GM12892 (cell line): ENCODE measurements at places on chromosomes 6 and 20.

DNA sequence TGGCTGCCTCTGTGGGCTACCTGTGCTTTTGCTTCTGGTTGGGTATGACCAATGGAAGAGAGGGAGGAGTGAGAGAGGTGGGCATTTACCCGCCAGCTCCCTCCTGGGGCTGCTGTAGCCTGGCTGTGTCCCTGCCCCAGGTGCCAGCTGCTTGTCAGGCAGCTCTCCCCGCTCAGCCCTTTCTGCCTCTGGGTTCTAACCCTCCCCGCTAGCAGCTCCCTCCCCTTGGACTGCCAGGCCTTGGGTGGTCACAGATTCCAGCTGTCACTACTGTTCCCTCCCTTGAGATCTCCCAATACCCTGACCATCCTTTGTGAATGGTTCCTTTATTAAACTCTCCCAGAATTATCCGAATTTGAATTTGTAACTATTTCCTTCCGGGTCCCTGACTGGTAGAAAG lies 95.5 kb upstream of the RNF24 start:
- no peak for DNase-seq

DNA sequence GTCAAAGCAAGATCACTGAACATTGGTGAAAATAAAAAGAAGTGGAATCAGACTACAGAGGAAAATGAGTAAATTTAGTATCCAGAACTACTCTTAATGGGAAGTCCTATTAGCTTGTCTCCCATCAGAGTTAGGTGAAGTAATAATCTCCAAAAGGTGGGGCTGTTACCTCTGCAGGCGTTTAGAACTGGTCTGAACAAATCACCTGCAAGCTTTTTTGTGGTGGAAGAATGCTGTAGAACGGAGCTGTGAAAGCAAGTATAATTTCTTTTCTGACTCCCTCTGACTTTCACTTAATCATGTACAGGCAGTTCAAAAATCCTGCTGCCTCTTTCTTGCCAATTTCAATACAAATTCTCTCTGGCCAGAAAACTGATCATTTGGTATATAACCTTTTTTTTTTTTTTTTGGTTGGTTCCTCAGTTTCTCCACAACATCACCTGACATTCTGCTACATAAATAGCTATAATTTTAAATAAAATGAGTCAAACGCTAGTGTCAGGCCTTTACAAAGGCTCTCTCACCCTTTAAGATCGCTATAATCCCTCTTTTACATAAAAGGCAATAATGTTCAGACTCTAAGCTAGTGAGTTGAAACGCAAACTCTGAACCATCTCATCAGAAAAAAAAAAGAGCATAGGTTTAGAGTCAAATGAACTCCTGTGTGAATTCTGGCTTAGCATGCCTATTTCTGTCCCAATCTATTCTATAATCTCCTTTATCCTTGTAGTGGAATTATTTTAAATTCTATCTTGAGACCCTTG lies 38.8 kb downstream of the CITED2 start:
- DNase-seq, result no peak

DNA sequence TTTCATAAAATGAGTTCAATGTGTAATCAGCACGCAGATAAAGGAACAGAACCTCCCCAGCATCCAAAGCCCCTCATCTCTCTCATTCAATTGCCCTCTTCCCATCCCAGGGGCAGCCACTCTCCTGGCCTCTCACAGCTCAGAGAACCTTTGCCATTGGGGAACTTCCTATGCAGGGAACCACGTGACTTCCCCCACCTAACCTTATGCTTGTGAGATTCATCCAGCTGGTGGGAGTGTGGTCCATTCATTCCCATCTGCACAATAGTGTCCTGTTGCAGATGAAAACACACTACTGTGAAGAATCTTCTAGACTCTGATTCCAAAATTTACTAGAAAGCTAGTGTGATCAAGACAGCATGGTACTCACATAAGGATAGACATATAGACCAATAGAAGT lies 299.3 kb downstream of the CDH4 start:
- DNase-seq, result no peak

DNA sequence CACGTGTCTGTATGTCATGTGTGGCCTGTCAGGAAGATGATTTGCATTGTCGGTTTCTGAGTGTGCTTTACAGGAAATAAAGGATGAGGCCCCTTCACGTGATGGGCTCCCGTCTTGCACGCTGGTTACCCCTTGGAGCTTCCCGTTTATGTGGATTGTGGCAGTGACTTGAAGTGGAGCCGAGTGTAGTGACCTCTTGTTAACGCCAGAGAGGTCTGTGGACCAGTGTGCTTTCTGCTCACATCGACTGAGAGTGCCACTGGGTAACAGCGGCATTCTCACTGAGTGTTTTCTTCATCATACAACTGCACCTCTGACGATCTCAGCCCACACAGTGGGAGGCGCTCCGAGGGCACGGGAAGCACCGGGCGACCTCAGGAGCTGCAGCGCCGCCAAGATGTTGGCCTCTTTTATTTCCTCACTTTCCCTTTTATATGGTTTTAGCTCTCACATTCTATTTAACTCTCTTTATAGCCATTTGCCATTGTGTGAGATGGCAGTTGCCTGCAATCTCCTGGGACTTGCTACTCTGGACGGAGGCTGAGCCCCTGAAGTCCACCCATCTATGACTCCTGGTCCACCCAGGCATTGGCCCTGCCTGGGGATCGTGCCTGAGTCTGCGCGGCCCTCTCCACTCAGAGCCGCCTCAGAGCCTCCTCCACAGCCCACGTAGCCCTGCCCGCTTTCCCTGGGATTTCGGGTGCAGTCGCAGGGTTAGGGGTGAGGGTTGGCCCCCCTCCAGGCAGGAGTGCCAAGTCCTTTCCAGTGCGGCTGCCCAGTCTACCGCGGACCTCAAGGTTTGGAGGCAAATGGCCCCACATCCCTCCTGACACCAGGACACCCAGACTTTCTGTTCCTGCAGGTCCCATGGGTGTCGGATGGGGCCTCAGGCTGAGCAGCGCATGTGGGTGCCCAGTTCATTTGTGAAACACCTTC lies 238.9 kb downstream of the ERMARD start:
- DNase-seq, result no peak

- no peak for DNase-seq
Measured at GRCh38 chr6:32796848-32797776, 19.7 kb downstream of the HLA-DOB start.

- DNase-seq, result no peak
Measured at GRCh38 chr20:54843865-54844264, 368.5 kb downstream of the DOK5 start.

GRCh38 chr6:151058021-151058733 lies 181.6 kb upstream of the AKAP12 start:
- no peak for DNase-seq

DNA sequence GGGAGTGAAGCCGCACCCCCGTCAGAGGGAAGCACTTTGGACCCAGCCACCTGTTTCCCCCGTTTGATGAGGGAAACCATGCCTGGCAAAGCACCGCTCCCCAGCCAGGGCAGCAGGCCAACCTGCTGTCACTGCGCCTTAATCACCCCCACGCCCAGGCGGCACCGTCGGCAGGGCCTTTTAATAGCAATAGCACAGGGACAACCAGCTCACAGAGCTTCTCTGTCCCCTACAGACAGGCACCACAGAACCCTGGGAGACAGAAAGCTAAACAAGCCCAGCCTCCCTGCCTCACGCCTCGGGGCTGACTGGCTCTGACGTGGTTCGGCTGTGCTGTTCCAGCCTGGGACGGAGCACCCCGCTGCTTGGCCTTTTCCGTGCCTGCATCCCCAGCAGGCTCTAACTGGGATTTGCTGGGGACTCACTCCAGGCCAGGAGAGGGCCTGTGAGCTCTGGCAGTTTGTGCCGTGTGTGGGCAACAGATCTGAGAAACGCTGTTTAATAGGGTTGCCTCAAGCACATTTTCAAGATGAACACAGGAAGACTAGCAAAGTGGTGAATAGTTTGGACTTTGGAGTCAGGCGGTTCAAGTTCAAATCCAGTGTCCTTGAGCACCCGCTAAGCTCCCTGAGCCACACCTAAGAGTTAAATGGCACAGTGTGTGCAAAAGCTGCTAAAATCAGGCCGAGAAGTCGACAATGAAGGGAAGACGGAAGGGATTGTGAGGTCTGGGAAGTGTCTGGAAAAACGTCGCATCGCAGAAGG lies 223.8 kb downstream of the NRN1 start:
- DNase-seq, result no peak

DNA sequence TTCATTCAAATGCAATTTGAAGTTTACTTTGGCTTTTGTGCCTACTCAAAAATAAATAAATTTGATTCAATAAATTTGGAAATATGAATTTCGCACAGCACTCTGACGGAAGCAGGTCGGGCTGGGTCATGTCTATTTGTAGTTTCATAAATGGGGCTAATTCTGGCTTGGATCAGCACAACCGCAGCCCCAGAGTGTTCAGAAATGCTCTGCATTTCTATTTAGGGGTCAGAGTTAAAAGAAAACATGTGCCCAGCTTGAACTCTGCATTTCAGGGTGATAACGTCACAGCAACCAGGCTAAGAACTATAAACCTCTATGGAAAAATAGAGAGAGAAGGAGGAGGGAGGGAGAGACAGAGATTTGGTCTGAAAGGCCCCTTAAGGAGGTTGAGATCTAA lies 480.9 kb upstream of the NOX3 start:
- DNase-seq, result no peak

GRCh38 chr20:35007413-35007812 lies 51.7 kb downstream of the MYH7B start:
- no peak for DNase-seq

DNA sequence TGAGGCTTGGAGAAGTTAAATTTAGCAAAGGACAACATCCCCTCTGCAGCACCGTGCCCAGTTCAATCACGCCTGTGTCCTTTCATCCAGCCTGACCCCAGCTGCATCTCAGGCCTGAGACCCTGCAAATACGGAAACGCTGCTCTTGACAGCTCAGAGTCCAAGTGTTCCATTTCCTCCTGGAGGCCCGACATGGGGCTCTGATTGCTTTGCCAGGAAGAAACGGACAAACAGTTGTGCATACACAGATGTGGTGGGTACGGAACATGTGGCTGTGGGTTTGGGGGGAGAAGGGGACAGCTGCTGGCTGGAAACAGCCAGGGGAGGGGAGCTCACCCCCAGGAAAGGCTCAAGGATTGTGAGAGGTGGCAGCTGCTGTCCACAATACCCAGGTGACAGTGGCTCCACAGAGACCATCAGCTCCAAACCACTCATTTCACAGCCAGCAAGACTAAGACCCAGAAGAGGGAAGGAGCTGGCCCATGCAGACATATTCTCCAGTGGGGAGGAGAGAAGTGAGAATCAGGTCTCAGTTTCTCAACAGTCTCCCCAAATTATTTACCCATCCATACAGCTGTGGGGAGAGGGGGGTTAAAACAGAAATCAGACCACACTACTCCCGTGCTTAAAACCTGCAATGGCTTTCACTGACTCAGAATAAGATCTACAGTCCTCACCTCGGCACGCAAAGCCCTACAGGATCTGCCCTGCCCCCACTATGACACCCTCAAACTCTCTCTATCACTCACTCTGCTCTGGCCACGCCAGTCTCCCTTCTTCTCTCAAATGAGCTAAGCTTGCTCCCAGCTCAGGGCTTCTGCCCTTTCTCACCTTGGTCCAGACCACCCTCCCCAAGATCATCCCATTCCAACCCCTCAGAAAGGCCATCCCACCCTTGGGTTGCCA lies 89.1 kb downstream of the PREX1 start:
- DNase-seq, result no peak

- peak; percentile 51 for DNase-seq
Measured at GRCh38 chr6:70884074-70884983, 72.5 kb downstream of the B3GAT2 start.

GRCh38 chr20:15740046-15740775 lies 833.0 kb downstream of the KIF16B start:
- DNase-seq, result no peak

DNA sequence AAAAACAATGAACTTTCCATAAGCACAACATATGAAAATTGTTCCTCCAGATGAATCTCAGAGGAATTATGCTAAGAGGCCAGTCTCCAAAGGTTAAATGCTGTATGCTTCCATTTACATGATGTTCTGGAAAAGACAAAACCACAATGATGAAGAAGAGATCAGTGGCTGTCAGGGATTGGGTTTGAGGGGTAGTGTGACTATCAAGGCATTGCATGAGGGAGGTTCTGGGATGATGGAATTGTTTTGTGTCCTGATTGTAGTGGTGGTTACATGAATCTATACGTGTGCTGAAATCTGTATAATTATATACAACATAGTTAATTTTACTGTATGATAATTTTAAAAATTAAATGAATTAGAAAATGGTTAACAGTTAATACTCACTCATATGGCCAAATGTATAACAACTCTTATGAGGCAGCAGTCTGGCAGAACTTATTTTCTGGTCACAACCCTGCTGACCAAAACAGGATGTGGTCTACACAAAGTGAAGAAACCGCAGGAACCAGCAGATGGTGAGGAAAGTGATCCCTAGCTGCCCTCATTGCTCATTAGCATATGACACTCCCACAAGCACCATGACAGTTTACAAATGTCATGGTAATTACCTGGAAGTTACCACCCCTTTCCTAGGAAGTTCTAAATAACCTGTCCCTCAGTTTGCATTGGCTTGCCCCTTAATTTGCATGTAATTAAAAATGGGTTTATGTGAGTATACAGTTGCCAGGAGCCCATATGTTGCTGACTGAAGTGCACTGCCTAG lies 31.9 kb downstream of the NSFL1C start:
- peak; percentile 22 for DNase-seq

DNA sequence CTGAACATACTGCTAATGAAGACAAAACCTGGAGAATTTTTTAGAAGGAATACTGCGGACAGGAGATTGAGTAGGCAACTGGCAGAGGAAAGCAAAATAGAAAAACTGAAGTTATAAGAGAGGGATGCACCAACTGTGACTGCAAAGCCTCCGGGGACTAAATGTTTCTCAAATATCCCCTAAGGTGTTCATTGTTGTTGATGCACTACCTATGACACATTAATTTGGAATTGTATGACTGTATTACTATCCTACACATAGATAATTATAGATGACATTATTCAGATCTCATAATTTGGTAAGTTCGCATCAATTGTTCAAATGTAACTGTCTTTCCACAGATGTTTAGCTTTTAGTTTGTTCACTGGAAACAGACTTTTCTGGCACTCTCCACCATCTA lies 341.1 kb downstream of the MMUT start:
- no peak for DNase-seq

GRCh38 chr6:158781692-158782373 lies 37.3 kb downstream of the EZR start:
- no peak for DNase-seq

DNA sequence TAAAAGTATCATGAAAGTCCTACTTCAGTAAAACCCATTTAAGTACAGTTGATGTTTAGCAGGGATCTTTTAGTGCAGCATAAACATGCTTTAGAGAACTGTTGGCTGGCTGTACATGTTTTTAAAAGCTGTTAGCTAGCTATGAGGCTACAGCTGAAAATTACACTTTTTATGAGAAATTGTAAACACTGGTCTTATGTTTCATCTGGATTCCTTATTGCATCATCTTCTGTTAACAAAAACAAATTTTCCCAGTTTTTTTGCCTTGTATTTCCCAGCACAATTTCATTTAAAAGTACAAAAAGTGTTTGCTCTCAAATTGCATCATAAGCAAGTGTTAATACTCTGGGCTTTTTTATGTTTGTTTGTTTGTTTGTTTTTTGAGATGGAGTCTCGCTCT lies 18.3 kb upstream of the HLA-E start:
- DNase-seq, result no peak

DNA sequence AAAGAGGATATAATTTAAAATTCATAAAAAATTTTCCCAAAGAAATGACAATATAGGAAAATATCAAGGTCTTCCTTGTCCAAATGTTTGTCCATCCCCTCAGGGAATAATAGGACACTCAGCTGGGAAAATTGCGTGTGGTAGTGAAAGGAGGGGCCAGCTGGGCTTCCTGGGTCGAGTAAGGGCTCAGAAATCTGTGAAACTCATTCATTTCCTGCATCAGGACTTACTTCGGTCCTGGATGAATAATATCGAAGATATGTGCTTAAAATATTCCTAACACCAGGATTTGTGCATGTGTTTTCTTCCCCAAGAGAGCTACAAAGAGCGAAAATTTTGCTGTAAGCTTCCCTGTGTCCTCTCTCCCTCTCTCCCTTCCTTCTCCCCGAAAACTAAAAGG lies 118.2 kb upstream of the GJE1 start:
- no peak for DNase-seq
